ENCODE measurements at places on chromosomes 2 and 18.

DNA sequence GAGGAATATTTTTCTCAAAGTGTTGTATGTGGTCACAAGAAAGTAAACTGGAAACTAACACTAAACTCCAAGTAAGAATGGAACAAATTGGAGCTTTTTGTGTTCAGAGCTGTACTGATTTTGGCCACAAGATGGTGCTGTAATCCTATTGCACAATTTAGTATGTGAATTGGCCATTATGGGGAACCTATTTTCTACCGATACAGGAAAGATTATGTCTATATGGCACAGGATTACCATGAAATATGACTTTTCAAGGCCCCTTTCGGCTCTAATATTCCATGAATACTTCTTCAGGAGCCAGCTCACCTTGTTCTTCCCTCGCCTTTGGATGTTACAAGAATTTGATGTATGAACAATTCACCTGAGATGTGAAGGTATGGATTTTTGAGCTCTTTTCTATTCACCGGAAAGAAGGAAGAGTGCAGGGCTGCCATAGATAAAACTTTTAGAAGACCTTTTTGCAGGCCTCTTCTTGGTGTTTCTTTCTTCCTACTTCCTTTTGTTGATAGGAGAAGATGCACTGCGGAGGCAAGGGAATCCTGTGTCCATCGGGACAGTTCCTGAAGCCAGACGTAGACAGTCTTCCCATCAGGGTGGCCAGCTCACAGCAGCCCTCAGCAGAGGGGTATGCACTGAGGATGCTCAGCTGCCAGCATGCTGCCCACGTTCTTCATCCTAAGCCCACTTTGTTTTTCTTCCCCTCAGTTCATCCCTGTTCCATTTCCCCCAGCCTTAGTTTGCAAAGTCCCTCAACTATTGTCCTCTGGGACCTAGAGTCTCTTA is 13.3 kb downstream of the MRPL44 start:
- peak; percentile 30 for DNase-seq

GRCh38 chr18:23258566-23259469 is 123.5 kb downstream of the CABLES1 start:
- no peak for DNase-seq

DNA sequence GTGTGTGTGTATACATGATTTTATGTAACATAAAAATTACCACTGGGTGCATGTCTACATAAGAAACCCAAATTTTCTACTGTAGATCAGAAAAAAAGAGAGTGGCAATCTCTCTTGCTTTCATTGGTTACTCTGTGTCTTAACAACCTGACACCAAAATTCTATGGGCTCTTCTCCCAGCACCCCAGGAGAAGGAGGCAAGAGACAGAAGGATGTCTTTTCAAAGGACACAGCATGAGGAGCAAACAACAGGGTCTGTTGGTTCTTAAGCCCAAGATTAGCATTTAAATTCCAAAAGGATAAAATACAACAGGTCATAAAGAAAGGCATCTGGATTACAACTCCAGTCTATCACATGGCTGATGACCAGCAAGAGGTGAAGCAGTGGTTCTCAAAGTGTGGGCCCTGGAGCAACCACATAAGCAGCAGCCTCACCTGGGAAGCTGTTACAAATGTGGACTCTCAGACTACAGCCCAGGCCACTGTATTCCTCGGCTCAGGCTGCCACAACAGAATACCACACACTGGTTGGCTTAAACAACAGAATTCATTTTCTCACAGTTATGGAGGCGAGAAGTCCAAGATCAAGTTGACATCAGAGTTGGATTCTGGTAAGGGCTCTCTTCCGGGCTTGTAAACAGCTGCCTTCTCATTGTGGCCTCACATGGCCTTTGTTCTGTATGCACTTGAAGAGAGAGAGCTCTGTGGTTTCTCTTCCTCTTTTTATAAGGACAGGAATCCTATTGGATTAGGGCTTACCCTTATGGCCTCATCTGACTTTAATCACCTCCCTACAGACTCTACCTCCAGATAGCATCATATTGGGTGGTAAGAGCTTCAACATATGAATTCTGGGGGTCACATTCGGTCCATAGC is 79.8 kb upstream of the RNF152 start:
- no peak for DNase-seq

DNA sequence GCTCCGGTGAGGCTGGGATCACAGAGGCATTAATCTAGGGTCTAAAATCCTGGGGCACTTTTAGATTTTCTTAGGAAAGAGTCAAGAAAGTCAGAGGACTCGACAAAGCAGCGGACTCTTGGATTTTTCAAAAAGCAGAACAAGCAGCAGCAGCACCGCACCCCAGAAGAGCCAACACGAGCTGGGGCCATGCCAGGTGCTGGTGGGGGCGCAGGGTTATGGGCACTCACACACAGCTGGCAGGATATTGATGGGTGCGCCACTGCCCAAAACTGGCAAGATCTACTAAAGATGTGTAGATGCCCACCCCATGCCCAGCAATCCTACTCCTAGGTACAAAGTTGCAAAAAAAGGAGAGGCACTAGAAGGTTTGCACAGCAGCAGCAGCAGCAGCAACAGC is 33.9 kb upstream of the SEMA4C start:
- no peak for DNase-seq

- DNase-seq: no peak
Observed at GRCh38 chr2:170891893-170892292, 37.2 kb upstream of the GORASP2 start.

DNA sequence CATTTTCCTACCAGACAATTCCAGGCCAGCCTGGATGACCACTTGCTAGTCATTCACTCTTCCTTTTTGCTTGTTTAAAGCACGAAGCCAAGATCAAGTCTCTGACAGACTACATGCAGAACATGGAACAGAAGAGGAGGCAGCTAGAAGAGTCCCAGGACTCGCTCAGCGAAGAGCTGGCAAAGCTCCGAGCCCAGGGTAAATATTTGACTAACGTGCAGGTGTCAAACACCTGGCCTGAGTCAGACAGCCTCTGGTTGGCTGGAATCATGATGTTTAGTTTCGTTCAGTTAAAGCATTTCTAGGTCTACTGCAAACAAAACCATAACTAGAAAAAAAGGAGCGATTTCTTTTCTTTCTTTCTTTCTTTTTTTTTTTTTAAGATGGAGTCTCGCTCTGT is 44.2 kb upstream of the LYPD6B start:
- DNase-seq: no peak

DNA sequence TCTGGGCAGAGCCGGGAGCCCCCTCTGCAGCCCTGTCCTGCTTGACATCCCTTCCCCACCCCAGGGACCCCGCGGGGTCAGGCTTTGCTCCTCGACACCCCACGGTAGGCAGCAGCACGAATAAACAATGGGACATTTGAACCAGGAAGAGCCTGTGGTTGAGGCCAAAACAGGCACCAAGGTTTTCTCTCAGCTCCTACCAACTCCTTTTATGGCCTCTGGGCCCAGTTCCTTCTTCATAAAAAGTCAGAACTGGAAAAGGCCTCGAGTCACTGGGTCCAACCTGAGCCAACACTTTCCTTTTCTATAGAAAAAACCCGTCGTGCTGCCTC is 20.6 kb downstream of the TEX44 start:
- DNase-seq: no peak

- no peak for DNase-seq
Observed at GRCh38 chr2:127715778-127716449, 14.6 kb downstream of the SFT2D3 start.

DNA sequence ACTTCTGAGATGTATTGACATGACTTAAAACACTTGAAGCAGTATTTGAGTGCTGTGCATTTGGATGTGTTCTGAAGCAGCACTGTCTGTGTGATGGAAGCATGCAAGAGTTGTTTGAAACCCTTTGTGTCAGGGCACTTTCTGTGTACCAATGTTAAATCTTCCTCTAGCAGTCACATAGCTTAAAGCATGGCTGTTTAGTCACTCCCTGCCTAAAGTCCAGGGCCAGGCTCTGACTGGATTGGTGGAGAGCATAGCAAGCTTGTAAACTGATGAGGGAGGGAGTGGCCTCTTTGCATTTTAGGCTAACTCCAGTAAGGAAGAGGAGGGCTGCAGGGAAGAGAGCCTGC is 73.5 kb downstream of the MYO1B start:
- peak; percentile 47 for DNase-seq

DNA sequence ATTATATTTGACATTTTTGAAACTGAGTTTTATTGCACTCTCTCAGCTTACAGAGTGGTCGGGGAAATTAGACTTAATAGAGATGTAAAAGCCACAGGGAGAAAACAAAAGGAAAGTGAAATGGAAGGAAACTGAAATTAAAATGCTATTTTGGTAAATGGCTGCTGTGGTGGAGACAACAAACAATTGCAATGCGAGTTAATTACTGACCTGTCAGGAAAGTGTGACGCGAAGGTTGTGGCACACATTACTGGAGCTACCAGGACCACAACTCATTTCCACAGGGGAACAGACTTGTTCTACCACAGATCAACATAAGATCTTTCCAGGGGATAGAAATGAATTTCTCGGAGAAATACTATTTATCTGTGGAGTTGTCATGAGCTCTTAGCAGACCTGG is 19.5 kb downstream of the ARHGAP15 start:
- DNase-seq: no peak

DNA sequence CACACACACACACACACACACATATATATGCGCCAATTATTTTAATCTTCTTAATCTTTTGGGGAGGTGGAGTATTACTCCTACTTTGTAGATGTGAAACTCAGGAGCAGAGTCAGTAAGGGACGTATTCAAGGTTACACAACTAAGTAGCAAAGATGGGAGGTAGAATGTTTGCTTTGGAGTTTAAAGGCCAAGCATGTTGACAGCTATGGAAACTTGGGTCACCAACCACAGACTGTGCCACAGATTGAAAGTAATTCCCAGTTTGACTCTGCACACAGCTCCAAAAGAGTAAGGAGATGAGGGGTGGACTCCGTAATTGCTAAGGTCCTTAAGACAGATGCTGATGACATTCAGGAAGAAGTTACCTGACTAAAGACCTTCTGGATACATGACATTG is 124.8 kb upstream of the ITGB6 start:
- DNase-seq: no peak

- peak; percentile 16 for DNase-seq
Observed at GRCh38 chr18:51537487-51537886, 340.0 kb upstream of the MEX3C start.

GRCh38 chr2:144629935-144630334 is 110.0 kb upstream of the ZEB2 start:
- no peak for DNase-seq

GRCh38 chr2:86052265-86052664 is 53.4 kb downstream of the POLR1A start:
- DNase-seq: no peak

DNA sequence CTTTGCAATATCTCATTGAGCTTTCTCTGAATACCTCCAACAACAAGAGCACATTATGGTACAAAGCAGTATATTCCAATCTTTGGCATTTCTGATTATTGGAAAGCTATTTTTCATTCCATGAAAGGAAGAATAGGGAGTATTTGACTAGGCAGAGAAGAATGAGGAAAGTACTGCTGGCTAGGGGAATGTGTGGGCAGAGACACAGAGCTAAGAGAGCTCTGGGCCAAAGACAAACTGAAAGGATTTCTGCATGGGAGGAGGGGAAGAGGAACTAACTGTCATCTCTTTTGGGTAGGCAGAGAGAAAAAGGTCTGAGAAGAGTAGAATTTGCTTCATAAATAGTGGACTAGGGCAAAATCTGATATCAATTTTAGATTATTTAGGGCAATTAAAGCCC is 150.8 kb downstream of the CCDC85A start:
- no peak for DNase-seq

- no peak for DNase-seq
Observed at GRCh38 chr2:95179451-95179850, 13.8 kb downstream of the ZNF2 start.

DNA sequence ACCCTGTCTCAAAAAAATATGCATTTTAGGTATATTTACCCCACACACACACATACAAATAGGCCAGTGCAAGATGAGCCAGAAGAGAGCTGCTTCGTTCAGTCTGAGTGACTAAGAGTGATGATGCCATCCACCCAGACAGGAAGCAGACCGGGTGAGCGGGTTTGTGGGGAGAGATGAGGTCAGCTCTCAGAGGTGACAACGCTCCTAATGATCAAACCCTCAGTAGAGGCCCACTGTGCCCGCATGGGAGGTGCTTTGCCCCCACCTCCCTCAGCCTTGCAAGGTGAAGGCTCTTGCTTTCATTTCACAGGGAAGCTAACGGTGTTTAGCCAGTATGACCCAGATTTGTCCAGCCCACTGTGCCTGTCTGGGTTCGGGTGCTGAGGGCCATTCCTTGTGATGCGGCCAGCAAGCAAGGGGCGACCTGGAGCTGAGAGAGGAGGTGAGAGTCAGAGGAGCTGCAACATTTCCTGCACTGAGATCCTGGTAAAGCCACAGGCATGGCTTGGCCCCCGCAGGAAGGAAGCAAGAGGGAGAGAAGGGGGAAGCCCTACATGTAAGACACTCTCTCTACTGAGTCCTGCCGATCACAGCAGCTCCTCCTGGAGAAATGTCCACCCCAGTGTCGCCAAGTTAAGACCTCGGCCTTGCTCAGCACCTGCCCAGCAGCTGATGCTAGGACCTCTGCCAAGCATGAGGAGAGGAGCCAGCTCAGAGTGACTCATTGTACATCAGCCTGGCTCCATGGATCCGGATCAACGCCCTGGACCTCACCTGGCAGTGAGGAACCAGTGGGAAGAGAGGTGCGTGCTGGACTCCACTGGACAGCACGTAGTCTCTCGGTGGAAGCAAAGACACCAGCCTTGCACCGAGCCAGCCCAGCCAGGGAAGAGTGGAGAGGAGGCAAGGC is 37.0 kb downstream of the NIFK start:
- no peak for DNase-seq

- DNase-seq: no peak
Observed at GRCh38 chr2:233051241-233052149, 8.6 kb upstream of the INPP5D start.

- no peak for DNase-seq
Observed at GRCh38 chr2:211709389-211709788, 829.2 kb downstream of the ERBB4 start.

DNA sequence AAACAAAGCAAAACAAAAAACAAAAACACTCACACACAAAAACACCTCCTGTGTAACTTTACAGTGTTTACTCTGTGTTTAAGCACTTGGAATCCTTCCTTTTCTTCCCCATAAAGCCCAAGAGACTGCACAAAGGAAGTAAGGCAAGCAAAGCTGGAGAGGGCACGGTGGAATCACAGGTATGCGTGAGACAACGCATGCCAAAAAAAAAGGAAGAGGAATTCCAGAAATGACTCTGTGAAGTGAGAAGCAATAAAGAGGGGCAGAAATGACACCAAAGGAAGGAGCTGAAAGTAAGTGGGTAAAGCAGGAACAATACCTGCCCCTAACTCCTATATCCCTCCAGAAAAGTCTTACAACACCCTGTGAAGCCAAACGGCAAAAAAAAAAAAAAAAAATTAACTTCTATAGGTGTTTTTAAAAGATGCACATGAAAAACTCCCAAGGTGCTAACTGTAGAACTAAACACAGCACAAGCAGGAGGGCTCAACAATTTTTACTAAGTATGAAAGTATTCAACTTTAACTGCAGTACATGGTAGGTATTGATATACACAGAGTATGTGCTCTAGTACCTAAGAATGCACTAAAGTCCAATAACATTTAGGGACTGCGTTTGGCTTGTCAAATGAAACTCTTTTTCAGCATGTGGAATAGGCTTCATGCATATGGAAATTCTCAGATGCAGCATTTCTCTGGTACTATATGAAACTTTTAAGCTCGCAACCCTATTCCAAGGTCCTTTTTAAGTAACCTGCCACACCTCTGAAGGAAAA is 9.1 kb downstream of the RND3 start:
- no peak for DNase-seq

- DNase-seq: peak; percentile 12
Observed at GRCh38 chr2:212538305-212539071, at the start of gene ERBB4. ERBB4 (minus strand) TSS chr2:212538802; CDS start chr2:212538530, 272 bp downstream.

- no peak for DNase-seq
Observed at GRCh38 chr18:57122936-57123510, 23.9 kb upstream of the BOD1L2 start.

GRCh38 chr18:21912339-21913239 is 172.0 kb downstream of the MIB1 start:
- no peak for DNase-seq

Data from HEK293T (cell line).